Activated T-helper 1 cell treated with anti-CD3 and anti-CD28 coated beads, Interleukin-12 subunit alpha, Interleukin-12 subunit beta, Interleukin-2, Interleukin-4 antibody, amounts not matched to agents 30 ng/mL and 10 ng/mL and 1 ng/mL, durations not matched to agents 14 hours and 24 hours and 36 hours (primary cell): ENCODE measurements at places on chromosomes 13 and 19. TPM values are rescaled to one million over a fixed set of nuclear protein-coding genes. Genes with fewer than 3 reads are reported as not detected.

Gene ODAD3
- total RNA-seq = not detected in 2 replicates

- DNase-seq = no peak
These were observed 2.2 kb upstream of the USPL1 start for GRCh38 chr13:30615481-30615865.

- DNase-seq = no peak
These were observed 9.4 kb upstream of the SPC24 start for GRCh38 chr19:11164879-11165406.

Gene LGI4
- not detected in 2 replicates for total RNA-seq

Gene KIR3DL2
- 0.65 and 1.1 TPM in 2 replicates for total RNA-seq

DNA sequence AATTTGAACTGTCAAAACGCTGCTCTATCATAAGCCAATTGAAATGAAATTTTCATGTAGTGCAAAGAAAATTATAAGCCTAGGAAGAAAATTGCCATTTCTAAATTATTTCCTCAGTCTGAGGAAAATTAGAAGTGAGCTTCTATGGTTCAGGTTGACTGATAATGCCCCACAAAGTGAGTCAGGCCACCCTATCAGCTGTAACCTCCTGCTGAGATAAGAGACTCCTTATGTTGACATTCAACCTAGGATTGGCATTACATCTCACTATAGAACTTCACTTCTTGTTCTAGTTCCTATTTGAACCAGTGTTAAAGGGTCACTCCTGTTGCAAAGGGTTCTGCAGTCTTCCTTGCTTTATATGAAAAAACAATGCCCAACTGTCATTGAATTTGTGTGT, 32.6 kb upstream of the RFC3 start:
- no peak for DNase-seq

GRCh38 chr19:56864443-56865125, 24.1 kb upstream of the PEG3 start:
- no peak for DNase-seq

- no peak for DNase-seq
These were observed 253.5 kb downstream of the LHFPL6 start for GRCh38 chr13:39349391-39349960.

DNA sequence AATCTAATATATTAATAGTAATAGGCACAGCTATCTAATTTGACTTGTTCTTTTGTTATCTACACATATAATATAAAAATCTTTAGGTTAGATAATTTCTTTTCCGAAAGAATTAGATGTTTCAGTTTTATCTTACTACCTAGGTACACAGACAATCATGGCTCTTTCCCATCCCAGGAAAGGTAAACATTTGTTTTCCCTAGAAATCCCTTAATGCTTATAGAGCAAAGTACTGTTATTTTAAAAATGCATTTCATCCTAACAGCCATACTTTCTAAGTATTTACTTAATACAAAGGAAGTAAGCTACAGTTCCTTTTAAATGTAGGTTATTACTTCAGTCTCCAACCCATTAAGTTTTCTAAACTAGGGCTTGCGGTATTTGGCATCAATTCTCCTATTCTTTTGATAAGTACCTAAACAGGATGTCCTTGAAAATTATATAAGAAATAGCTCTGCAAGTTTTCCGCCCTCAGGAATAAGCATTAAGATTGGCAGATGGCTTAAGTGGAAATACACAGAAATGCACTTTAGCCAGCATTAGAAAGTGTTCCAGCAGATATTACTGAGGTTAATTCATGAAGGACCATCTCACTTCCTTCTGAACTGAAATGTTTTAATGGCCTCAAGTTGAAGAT, 616.2 kb upstream of the SPRY2 start:
- DNase-seq = no peak

DNA sequence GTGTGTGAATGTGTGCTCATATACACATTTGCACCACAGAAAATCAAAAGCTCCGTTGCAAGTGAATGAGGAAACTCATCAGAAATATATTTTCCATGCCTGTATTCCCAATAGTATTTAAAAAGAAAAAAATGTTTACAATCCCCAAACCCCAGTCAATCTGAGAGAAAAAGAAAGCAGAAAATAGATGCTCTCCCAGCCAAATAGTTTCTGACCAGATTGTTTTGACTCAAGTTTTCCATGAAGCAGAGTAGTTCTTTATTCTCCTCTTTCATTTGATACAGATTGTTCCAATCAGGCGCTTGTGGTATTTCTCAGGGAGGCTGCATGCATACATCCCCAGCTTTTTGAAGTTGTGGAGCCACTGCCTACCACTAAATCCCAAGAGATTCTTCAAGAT, 110.6 kb downstream of the STARD13 start:
- DNase-seq = no peak

GRCh38 chr13:84844473-84844872, 954.7 kb downstream of the SLITRK6 start:
- no peak for DNase-seq

Gene SRRM5
- 0.10 and 0.13 TPM in 2 replicates for total RNA-seq

- DNase-seq = no peak
These were observed 64.9 kb downstream of the ARHGEF18 start for GRCh38 chr19:7413629-7414028.

DNA sequence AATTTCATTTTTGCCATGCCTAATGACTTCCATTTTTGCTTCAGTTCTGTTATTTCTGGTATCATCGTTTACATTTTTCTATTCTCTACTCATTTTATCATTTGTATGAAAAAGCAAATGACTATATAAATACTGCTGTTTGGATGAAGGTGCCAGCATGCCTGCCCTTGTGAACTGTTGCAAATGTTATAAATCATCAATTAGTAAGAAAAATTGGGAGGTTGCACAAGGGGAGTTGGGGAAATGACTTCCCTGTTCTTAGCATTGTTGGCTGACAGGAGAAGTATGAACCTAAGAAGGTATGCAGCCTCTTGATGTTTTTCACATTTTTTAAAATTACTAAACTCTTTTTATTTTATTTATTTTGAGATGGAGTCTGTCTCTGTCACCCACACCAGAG, 15.1 kb downstream of the SAFB start:
- DNase-seq = no peak

DNA sequence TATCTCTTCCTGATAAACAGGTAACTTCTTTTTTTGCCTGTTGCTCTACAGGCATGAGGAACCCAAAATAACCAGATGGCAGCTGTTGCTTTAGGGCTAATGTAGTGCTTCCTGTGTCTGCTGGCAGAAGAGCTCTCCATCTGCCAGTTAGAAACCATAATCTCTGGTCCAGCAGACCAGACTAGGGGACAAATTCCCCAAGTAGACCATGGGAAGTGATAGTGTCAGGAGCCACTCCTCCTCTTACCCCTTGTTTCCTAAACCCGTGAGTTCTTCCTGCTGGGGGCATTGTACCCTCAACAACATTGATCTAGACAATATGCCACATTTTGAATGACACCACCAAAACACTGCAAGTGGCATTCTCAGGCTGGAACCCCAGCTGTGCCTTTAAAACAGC, 135.9 kb downstream of the DLEU7 start:
- DNase-seq = no peak

Gene HSH2D
- total RNA-seq = 32.0 and 35.2 TPM in 2 replicates

Gene SERPINE3
- not detected in 2 replicates for total RNA-seq

DNA sequence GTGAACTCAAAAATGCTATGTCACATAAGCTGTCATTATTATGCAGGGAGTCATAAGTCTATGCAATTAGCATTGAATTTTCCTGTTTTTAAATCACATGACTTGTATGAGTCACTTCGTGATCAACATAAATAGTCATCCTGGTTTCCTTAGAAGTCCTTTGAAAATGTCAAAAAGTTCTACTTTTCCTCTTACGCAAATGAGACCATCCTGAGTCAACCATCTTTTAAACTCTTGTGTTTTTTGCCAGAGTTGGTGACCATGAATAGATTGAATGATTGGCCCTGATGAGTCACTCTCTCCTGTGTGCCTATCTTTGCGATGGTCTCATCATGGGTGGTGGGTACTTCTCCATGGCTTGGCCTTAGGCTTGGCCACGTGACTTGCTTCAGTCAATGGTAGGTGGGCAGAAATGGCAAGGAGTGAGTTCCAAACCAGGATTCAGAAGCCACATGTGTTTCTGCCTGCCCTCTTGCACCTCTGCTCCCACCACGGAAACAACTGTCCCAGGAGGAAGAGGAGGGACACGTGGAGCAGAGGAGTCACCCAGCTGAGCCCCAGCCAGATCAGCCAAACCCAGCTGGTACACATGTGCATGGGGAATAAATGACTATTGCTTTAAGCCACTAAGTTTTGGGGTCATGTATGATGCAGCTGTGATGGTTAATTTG, 123.5 kb upstream of the CACNA1A start:
- DNase-seq = no peak
